ENCODE measurements at places on chromosomes 7 and 10.

DNA sequence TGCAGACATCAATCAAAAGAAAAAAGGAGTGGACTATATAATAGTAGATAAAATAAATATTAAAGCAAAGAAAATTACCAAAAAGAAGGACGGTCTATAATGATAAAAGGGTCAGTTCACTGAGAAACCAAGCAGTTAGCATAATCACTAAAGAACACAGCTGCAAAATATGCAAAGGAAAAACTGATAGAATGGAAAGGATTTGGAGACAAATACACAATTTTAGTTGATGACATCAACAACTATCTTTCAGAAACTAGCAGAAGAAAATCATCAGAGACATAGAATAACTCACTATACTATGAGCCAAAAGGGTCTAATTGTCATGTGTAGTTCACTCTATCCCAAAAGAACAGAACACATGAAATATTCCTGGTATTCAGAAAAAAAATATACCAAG lies 316.4 kb upstream of the IGFBP3 start:
- DNase-seq = no peak

GRCh38 chr7:103576641-103577040 lies 130.6 kb upstream of the SLC26A5 start:
- DNase-seq = no peak

- no peak for DNase-seq
Measured at GRCh38 chr7:86926732-86927131, 132.7 kb downstream of the ELAPOR2 start.

DNA sequence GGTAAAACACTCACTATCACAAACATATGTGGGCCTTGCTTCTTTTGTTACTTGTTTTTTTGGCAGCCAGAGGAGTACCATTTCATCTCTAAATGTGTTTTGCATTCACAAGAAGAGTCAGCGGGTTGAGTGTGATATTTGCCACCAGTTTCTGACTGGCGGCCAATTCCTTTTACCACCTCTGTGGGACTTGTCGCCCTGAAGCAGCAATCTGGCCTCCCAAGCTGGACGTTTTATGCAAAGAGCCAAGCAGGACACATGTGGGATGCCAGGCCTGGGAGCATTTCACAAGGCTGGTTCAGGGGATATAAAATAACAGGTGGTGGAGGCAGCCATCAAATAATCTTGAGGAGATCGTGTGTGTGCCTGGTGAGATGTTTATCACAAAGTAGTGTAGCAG lies 61.8 kb upstream of the TRIL start:
- DNase-seq = no peak

DNA sequence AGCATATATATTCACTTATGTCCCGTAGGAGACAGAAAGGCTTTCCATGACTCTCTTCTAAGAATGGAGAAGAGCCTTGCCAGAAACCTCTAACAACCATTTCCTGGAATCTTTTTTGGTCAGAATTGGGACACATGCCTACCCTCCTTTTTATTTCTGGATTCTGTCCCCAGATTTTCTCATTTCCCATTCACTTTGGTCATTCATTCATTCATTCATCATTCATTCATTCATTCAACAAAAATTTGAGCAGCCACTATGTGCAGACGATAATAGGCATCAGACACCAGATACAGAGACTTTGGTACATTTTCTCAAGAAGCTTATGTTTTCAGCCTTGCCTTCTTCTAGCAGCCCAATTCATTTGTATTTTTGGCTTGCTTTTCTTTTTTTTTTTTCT lies 6.0 kb downstream of the ENTPD7 start:
- DNase-seq = no peak

DNA sequence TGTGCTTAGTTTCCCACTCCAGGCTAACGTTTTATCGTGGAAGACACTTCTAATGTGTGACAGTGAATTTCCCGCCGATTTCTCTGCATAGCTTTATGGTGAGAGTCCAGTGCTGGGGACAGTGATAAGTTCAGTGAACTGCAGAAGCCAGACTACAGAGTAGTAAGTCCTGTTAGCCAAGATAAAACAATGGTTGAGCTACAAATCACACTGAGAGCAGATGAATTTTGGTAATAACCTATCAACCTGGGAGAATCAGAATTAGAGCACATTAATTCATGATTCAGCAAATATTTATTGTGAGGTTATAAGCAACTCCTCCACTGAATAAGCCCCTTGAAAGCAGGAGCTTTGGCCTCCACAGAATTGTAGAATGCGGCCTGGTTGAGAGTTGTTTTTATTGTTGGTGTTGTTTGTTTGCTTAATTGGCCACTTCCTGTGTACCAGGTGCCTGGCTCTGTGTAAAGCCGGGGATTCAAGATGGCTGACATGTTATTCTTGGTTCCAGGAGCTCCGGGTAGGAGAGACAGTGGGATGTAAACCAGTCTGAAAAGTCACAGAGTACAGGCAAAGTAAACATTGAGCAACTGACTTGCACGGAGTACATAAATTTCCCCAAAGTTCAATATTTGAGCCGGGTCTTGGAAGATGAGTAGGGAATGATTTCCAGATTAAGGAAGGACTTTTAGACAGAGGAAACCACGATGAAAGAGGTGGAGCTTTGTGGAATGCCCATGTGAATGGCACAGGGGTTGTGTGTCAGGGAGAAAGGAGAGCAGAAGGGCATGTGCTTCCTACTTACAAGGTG lies 112.7 kb downstream of the SNX10 start:
- DNase-seq = no peak

DNA sequence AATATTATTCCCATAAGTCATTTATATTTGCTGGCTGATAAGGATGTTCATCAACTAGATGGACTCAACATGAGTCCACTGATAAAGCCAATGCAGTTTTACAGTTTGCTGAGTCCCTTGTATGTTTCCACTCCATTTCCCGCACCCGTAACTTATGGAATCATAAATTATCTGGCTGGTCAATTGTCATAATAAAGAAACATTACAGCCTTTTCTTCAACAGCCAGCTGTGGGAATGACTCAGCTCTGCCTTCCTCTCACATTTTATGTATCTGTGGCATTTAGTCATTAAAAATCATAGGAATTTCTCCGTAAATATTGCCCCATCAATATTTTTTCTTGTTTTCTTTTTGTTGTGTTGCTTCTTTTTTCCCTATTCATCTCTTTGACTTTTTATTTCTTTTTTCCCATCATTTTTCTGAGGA lies 22.3 kb upstream of the TMEM26 start:
- DNase-seq = no peak

- no peak for DNase-seq
Measured at GRCh38 chr7:40165216-40165615, 30.4 kb downstream of the SUGCT start.

DNA sequence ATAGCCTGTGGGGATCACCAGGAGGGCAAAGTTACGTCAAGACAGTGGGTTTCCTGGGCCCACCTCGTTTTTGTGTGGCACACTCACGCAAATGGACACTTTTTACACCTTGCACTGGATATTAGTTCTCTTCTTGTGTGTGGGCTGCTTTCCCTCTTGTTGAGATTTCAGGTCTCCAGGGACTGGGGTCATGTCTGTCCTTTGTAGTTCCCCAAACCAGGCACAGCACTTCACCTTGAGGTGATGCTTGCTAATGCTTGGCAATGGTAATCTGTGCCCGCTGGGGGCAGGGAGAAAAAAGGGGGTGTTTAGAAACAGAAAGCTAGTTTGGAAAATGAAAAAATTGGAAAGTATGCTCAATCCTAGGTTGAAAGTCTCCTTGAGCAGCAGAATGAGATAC lies 195.3 kb downstream of the PTEN start:
- no peak for DNase-seq

- no peak for DNase-seq
Measured at GRCh38 chr10:73965890-73966768, 31.8 kb upstream of the VCL start.

DNA sequence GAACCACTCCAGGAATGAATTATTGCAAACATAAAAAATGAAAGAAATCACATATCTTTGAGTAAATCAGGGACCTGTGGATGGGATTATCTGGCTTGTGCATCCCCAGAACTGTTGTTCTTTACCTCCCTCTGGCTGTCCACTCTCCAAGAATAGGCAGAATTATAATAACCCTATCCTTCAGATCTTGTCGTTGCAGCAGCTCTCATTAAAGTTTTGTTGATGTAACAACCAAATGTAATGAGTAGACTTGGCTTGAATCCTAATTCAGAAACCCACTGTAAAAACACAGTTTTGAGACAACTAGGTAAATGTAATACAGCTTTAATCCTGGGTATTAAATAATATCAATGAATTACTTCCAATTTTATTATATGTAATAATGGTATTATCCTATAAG lies 16.2 kb downstream of the LSM5 start:
- DNase-seq = no peak

DNA sequence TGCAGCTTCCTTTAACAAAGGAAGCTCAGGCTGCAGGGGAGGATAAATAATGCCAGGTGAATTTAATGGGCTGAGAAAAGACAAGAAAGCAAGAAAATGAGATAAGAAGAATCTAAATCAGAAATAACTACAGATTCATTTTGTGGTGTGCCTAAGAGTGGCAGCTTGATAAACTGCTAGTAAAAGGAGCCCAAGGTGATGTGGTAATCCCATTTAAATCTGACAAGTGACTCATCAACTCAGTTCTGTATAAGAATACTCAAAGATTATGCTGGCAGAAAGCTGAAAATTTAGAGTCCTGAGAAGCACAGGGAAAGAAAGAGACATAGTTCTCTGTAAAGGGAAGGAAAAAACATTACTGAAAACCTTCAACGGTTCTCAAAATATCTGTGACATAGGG lies 109.4 kb upstream of the PDE1C start:
- no peak for DNase-seq

GRCh38 chr10:101564490-101564991 lies 23.5 kb downstream of the POLL start:
- no peak for DNase-seq

GRCh38 chr10:16933783-16934182 lies 116.6 kb upstream of the RSU1 start:
- no peak for DNase-seq

- no peak for DNase-seq
Measured at GRCh38 chr10:76743169-76743568, 894.4 kb downstream of the KCNMA1 start.

DNA sequence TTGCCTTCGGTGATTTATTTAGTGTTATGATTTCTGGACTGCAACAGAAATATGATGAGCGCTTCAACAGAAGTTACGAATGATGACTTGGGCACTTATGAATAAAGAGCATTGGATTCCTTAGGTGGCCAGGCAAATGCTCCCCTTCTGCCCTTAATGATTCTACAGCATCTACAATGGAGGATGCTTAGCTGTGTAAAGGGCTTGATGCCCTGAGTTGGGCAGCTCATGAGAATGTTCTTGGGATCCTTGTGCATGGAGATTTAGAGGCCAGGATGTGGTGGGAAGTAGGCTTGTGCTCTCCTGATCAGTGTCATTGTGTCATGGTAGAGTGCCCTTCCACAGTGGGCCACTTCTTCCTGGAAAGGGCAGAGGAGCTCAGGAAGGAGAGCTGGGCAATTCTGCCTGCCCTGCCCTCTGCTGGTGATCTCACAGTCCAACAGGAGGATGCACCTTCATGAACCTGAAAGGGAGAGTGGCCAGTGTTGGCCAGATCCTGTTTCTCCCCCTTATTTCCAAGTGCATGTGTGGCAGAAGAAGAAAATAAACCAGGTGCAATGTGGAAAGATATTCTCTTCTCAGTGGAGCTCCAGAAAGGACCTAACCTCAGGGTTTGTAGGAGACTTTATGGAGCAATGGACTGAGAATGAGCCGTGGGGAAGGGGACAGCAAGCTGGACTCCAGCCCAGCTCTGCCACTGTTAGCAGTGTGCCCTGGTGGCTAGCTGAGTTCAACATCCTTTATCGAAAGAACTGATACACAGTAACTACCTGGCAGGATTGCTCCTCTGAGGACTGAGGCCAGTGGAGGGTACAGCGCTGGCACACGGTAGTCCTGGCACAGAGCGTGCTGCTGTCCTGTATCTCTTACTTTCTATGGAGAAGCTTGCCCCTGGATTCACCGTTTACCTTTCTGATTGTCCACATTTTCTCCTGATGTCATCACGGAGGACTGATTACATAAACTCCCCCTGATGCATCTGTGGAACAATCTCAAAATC lies 182.9 kb downstream of the BMPER start:
- no peak for DNase-seq

- no peak for DNase-seq
Measured at GRCh38 chr10:33287112-33287511, 47.4 kb downstream of the NRP1 start.

- DNase-seq = no peak
Measured at GRCh38 chr10:73439605-73440312, 6.4 kb upstream of the MSS51 start.

DNA sequence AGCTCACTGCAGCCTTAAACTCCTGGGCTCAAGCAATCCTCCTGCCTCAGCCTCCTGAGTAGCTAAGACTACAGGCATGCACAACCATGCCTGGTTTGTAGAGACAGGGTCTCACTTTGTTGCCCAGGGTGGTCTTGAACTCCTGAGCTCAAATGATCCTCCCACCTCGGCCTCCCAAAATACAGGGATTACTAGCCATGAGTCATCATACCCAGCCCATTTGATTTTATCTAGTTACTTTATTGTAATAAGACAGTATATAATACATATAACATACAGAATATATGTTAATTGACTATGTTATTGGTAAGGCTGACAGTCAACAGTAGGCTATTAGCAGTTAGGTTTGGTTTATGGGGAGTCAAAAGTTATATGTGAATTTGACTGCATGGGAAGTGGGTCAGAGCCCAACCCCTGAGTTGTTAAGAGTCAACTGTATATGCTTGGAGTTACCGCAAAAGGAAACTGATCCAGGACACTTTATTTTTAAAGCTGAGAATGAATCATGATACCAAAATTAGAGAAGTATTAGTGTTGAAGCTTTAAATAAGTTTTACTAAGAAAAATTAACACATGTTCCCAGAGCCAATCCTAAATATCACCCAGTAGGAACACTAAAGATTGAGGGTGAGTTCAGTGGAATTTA lies 20.7 kb upstream of the KMT2E start:
- DNase-seq = no peak

GRCh38 chr7:1738511-1738910 lies 68.4 kb downstream of the ELFN1 start:
- DNase-seq = no peak

- no peak for DNase-seq
Measured at GRCh38 chr10:97650726-97651125, 10.3 kb downstream of the PI4K2A start.

- no peak for DNase-seq
Measured at GRCh38 chr10:103225939-103226338, 19.7 kb upstream of the RPEL1 start.

DNA sequence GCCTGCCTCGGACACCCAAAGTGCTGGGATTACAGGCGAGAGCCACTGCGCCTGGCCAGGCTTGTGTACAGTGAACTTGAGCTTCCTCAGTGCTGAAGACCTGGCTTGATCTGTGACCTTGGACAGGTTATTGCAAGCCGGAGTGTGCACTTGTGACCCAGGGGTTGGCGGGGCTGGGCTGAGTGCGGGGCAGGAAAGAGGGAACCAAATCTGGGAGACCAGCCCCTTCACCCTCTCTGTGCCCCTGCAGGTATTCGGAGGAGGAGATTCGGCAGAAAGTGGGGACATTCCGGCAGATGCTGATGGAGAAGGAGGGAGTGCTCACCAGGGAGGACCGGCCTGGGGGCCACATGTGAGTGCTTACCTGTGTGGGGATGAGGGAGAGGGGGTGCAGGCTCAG lies 46.2 kb downstream of the SRRM3 start:
- no peak for DNase-seq

Measured in cortex of kidney (tissue), 1 donor.